GM06990 (cell line): ENCODE measurements at places on chromosomes 5 and 9.

- DNase-seq, result no peak
Observed at GRCh38 chr5:170173227-170173626, 59.6 kb upstream of the C5orf58 start.

- DNase-seq, result no peak
Observed at GRCh38 chr9:84393266-84393950, 52.9 kb upstream of the SLC28A3 start.

DNA sequence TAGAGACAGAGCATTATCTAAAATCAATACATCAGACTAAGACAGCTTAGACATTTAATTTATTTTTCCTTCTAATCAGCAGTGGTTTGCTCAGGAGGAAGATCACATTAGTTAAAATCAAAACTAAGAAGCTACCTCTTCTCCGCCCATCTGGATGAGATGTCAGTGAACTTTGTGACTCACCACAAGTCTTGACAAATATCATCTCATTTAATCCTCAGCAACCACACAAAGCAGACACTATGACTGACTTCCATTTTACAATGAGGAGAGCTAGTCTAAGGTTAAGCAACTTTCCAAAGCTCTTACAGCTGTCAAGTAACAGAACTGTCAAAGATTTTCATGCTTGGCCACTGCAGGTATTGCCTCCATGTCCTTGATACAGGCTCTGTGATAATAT, 289.5 kb downstream of the DEPDC1B start:
- no peak for DNase-seq

- DNase-seq, result no peak
Observed at GRCh38 chr9:98230304-98230703, 25.1 kb downstream of the TBC1D2 start.

- DNase-seq, result no peak
Observed at GRCh38 chr5:4845221-4845620, 294.9 kb upstream of the ADAMTS16 start.

GRCh38 chr9:32867026-32867425, 83.7 kb downstream of the TMEM215 start:
- DNase-seq, result no peak

- DNase-seq, result no peak
Observed at GRCh38 chr9:114484215-114484853, 20.9 kb downstream of the WHRN start.

- DNase-seq, result no peak
Observed at GRCh38 chr5:156584871-156585270, 257.9 kb downstream of the SGCD start.

DNA sequence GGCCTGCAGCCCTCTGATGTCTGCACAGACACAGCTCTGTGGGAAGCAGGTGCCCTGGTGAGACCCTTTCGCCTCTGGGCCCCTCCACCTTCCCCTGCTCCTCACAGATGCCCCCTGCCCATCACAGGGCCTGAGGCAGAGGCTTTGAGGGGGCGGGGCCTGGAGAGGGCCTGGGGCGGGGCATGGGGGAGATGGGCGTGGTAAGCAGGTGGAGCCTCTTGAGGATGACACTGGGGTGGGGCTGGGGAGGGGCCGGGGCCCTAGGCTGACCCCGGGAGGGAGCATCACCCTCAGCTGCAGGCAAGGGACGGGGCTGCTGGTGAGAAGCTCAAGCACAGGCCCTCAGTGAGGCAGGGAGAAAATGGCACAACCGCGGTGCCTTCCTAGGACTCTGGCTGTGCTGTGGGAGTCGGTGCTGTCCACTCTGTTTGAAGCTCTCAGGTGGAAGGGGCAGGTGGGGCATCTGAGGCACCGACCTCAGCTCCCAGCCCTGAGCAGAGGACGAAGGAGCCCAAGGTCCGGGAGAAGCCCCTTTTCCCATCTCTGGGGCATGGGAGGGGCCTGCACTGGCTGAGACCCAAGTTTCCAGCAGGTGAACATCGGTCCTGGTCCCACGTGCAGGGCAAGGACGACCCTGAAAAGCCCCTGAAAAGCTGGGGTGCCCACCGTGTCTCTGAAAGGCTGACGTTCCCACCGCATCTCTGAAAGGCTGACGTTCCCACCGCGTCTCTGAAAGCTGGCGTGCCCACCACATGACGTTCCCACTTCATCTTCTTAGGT, 17.5 kb upstream of the SLC9A3 start:
- DNase-seq, result no peak

GRCh38 chr5:82364497-82364896, 86.3 kb upstream of the RPS23 start:
- DNase-seq, result no peak

DNA sequence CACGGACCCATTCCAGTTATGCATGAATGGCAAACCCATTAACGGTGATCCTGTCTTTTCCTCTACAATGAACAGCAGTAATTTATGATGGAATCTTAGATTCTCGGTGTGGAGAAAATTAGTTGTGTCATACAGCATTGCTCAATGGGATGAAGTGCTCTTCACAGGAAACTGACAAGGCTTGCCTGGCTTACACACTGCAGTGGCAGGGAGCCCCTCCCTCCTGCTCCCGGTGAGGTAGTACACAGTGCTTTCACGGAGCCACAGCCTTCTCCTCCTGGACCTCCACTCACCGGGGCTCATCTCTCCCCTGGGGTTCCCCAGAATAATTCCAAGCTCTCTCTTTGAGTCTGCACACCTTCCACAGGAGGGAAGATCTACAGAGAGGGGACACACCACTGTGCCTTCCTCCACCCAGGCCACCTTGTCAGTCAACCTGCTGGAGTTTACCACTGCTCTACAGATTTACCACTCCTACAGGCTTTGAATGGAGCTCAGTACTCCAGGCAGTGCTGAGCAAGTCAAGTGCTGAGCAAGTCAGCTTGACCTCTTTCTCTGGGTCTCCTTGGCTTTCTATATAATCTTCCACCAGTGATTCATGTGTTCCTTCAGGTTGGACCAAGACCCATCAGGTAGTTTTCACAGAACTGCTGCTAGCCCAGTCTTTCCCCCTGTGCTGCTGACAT, 59.1 kb upstream of the TBC1D2 start:
- no peak for DNase-seq

GRCh38 chr9:105050296-105050695, 122.3 kb upstream of the ABCA1 start:
- DNase-seq, result no peak

DNA sequence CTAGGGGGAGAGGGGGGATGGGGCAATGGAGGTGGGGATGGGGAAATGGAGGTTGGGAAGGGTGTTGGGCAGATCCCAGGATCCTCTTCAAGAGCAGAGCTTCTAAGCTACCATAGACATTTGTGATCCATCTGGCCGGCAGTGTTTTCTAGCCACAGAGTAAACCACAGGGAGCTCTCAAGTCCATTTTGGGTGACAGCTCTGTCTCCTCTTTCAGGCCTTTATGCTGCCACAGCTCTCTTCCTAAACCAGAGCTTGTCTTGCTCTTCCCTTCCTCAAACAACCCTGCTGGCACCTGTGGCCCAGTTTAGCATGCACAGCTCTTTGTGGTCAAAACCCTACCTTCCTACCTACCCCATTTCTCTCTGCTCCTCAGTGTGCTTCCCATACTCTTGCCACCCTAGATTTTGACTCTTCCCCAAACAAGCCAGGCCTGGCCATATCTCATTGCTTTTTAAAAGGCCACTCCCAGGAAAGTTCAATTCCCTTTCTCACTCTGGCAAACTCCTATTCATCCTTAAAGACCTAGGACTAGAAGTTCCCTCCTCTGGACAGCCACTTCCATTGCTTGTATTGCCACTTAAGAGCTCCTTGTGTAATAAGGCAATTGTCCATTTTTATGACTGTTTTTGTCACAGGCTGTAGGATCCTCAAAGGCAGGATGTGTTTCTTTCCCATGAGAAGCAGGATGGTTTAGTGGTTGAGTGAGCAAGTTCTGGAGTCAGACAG, 84.3 kb upstream of the PANK3 start:
- DNase-seq, result no peak

DNA sequence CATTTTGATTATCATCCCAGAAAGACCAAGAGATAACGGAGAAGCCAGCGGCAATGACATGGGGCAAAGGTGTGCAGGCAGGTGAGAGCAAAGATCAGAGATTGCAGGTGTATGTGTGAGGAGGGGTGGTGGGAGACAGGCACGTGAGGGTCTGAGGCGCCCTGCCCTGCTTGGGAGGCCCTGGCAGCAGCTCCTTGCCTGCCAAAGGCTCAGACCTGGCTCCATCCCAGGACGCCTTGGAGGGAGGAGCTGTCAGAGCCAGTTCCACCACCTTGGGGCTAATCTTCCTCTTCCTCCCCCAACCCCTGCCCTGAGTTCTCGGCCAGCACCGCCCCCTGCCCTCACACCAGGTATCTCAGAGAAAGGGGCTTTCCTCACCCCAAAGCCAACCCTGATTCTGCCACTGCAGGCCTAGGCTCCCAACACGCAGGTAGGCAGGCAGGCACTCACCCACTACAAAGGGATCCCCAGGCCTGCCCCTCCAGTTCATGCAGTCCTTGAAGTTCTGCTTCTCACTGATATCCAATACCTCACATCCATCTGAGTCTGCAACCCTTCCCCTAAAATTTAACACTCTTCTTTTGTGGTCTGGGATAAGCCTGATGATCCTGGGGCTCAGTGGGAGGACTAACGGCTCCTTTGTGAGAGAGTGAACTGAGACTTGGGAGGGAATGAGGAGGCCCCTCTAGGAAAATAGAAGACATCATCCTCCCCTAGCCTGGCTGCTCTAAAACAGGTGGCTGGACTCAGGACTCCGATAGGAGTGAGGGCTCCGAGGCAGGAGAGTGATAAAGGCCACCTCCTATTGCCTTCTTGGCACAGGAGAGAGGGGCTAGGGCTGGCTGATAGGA, 1.8 kb downstream of the AQP3 start:
- no peak for DNase-seq

- DNase-seq, result no peak
Observed at GRCh38 chr5:33035851-33036527, 324.9 kb downstream of the NPR3 start.

GRCh38 chr5:67350618-67351201, 154.1 kb upstream of the CD180 start:
- peak; percentile 11 for DNase-seq

- no peak for DNase-seq
Observed at GRCh38 chr5:16066810-16067209, 112.8 kb downstream of the MARCHF11 start.

DNA sequence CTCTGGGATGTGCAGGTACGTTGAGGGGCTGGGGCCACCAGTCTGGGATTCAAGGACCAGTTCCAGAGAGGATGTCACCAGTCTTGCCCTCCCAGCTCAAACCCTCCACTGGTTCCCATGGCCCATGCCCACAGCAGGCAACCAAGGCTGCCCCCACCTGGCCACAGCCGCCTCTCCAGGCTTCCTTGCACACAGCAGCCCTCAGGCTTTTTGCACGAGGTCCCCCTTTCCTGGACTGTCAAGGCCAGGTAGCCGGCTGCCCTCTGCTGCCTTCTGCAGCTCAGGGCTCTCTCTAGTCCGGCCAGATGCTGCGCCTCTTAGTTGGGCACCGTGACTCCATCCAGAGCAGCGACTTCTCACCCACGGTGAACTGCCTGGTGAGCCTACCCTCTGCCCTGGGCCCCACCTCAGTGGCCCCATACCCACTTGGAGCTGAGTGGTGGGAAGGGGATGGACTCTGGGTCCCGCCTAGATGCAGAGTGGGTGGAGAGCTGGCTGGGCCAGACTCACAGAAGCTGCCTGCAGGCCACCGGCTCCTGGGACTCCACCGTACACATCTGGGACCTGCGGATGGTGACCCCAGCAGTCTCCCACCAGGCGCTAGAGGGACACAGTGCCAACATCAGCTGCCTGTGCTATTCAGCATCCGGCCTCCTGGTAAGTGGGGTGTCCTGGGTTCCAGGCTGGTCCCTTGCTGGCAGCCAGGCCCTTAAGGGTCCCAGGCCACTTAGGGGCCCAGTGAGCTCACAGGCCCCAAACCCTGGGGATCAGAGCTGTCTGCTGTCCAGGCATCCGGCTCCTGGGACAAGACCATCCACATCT, 2.9 kb downstream of the WDR38 start:
- peak; percentile 55 for DNase-seq

DNA sequence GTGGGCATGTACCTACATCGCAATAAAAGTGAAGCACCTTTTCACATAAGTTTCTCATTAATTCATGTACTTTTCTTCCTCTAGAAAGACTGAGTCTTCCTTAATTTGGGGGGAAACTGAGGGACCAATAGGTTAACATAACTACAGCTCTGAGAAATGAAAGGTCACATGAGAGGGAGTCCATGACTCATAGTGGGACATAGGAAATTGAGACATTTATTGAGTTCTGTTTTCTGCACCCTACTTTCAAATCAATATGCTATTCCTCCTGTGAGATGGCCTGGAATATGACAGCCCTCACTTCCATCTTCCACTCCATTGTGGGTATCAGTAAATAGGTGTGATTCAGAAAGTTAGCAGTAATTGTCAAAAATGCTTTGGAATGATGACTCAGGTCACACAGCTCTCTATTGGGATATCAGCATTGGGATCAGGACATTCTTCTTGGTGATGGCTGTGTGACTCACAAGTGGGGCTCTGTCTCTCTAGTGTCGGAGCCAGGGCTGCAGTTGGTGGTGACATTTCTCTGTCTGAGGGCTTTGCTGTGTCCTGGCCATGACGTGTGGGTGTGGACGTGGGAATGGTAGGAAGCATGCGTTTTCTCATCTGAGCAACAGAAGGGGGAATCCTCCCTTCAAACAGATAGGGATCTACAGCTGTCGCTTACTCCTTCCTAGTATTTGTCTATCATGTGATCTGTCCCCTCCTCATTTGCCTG, 125.0 kb downstream of the TRIO start:
- no peak for DNase-seq

GRCh38 chr5:172160506-172160905, 27.5 kb downstream of the STK10 start:
- no peak for DNase-seq

DNA sequence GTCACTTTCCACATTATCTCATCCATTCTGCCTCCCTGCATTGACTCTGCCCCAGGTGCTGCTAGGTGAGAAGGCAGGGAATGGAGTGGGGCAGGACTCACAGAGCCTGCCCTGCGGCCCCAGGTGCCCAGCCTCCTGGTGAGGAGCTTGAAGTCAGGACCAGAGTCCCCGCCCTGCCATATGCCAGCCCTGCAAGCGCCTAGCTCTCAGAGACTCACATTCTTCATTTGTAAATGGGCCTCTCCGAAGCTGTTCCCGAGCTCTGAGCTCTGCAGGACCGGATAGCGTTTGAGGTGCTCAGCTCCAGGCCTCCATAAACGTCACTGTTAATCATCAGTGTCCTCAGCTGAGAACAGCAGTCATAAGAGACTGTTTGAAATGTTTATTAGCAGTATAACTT, 75.1 kb upstream of the STXBP1 start:
- DNase-seq, result no peak

DNA sequence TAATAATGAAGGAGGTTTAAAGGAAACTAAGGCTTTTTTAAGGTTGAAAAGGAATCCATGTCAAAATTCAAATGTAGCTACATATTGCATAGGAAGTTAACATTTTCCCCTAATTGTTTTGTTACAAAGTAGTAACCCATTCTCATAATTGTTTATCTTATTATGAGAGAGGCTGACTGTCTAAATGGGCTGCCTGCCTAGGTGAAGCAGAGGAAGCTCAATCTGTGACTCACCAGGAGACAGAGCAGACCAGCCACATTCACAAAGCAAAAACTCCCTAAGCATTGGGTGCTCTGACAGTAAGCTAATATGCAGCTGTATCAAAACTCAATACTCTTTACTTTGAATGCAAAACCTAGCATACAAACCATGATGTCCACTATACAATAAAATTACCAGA, 208.5 kb downstream of the ROR2 start:
- no peak for DNase-seq
